ENCODE measurements at places on chromosomes 1 and 21.

DNA sequence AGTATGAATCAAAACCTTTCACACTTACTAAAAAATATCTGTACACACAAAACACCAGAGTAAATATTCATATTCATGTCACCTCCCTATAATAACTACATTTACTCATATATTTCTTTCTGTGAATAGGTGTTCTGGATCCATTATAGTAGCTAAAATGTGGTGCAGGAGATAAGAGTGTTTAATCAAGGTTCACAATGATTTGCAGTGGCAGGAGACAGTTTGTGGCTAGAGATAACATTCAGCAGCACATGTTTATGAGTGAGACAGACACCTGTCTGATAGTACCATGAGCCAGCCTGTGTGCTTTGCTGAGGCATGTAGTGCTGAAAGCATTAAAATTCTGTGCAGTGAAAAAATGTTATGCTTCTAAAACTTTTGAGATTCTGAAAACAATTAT, 410.3 kb downstream of the SRGAP2C start:
- no peak for DNase-seq

- DNase-seq: peak; percentile 13
These were observed 23.6 kb upstream of the ARHGEF10L start for GRCh38 chr1:17515902-17516301.

DNA sequence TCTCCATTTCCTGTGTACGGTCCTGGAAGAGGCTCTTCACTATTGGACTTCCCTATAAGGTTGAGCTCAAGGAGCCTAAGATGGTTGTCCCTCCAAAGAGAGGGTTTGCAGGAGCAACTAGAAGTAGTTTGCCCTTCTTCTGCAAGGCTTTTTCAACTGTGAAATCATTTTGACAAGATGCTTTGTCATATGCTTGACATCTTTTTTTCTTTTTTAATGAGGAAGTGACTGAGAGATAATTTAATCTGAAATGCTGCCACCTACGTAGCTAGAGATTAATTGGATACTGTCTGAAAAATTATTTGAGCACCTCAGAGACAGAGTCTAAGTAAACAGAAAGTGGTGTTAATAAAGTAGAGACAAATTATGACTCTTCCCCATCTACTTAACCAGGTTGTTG, 97.0 kb downstream of the CHRM3 start:
- peak; percentile 14 for DNase-seq

DNA sequence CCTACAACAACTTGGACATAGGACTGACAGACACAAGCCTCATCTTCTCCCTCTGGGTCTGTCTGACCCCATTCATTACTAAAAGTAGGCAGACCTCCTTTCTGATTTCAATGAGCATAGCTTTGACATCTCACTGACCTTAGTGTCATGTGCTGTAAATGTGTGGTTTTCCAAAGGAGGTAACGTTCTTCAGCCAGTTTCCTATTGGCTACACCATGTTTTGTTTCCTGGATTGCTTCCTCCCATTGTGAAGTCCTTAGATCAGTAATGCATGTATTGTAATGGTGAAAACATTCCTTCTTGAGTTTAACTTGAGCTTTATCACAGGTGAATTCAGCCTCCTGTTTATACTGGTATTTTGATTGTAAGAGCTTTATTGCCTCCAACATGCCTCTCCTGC, 20.6 kb downstream of the STXBP3 start:
- DNase-seq: no peak

- DNase-seq: peak; percentile 94
These were observed 53.0 kb upstream of the DESI2 start for GRCh38 chr1:244599937-244600350.

DNA sequence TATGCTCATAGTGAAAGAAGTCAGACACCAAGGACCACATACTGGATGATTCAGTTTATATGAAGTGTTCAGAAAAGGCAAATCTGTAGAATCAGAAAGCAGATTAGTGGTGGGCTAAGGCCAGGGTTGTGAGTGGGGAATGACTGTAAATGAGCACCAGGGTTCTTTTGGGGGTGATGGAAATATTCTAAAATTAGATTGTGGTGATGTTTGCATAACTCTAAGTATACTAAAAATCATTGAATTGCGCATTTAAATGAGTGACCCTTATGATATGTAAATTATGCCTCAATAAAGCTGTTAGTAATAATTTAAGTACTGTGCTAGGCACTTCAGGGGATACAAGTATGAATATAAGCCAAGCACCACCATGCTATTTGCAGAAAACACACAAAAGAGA, 256.3 kb downstream of the TPR start:
- no peak for DNase-seq

GRCh38 chr1:201268604-201269151, 14.6 kb upstream of the PKP1 start:
- no peak for DNase-seq

DNA sequence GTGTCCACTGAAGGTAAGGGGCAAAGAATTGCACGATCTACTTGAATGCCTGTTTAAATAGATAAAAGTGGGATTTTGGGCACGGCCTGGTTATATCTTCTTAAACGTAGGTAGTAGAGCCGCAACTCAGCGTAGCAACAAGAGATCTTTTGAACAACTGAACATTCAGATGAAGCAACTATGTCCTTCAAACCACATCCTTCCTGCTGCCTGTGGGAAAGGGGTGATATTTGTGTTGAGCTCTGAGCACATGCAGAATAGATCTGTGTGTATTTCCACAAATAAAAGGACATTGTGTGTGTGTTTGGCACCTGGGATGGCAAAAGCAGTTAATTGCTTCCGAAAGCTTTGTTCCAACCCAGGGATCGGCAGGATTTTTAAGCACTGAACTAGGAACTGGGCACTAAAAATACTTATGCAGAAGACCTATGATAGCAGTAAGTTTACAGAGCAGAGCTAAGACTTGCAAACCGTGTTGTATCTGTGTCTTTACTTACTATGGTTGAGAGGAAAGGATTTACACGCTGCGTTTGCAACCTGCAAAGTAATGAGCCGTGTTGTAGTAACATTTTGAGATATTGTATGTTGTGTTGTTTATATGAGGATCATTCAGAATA, 333.4 kb downstream of the CHRM3 start:
- peak; percentile 46 for DNase-seq

GRCh38 chr1:82785268-82785790, 984.6 kb downstream of the ADGRL2 start:
- no peak for DNase-seq

GRCh38 chr1:167545349-167545748, 8.2 kb downstream of the CREG1 start:
- no peak for DNase-seq

DNA sequence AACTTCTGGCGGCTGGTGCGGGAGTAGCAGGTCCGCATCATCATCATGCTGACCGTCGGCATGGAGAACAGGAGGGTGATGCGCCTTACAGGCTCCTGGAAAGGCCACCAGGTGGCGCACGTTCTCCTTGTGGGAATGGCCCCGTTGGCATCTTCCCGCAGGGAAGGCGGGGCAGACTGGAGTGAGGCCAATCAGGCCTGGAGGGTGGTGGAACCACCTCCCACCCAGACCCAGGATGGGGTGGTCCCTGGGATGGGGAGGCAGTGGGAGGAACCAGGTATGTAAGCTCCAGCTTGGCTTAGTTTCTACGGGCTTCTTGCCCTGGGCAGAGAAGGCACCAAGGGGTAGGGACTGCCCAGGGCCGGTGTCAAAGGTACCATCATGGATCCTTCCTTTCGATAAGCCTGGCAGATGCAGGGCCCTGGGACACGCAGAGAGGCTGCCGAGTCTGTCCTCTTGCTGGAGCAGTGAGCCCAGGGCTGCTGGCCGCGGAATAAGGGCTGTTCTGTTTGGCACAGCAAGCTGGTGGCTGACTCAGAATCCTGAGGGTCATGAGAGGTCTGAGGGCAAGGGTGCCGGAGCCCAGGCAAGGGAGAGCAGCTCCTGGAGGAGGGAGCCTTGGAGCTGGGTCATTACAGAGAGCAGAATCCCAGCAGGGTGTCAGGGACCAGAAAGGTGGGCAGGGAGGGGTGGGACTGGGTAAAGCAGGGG, 8.7 kb upstream of the LGR6 start:
- peak; percentile 90 for DNase-seq

DNA sequence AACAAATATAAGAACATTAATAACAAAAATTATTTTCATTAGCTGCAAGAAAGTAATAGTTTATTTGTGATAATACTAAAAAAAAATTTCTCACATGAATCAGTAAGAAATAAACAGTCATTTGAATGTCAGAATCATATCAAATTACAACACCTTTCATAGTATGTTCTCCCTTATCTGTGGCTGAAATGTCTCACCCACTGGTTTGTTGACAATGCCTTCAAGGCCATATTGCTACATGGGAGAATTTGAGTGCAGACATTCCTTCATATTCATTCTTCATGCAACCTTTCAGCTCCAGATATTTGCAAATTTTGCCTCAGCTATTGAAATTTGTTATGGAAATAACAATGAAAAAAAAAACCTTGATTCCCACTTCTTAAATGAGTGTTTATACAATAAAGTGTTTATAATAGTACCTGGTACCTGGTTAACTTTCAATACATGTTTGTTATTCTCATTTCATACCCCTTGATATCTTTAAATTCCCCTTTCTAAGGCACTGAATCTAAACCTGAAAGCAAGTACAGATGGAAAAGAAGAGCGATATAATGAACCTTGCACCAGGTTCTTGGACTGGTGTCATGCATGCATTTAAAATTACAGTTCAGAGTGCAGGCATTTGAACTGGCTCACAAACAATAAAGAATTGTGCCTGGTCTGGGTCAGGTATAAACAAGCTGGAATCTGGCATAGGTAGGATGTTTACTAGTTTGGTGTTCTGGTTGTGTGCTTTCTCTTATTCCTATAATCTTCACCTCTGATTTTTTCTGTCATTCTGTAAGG, 242.2 kb upstream of the ADGRL2 start:
- no peak for DNase-seq

DNA sequence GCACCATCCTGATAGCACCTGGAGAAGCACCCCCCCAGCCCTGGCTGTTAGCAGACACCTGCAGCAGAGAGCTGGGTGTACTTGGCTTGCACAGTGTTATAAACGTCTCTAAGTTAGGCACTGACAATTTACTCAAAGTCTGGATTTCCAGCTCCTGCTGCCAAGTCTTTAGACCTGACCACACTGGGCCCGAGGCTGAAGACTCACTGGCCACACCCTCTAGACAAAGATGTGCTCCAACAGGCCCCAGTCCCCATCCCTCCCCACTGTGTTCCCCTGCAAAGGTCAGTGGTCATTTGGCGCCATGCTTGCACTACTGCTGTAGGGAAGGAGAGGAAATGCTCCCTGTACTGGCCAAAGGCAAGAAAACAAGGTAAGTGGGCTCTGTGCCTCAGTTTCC, 31.1 kb downstream of the PADI6 start:
- no peak for DNase-seq

- no peak for DNase-seq
These were observed 350.8 kb downstream of the PTPRU start for GRCh38 chr1:29586991-29587745.

GRCh38 chr1:39205102-39205780, 746 bp downstream of the MACF1 start:
- DNase-seq: peak; percentile 83

- DNase-seq: no peak
These were observed 83.2 kb upstream of the PBX1 start for GRCh38 chr1:164475834-164476233.

DNA sequence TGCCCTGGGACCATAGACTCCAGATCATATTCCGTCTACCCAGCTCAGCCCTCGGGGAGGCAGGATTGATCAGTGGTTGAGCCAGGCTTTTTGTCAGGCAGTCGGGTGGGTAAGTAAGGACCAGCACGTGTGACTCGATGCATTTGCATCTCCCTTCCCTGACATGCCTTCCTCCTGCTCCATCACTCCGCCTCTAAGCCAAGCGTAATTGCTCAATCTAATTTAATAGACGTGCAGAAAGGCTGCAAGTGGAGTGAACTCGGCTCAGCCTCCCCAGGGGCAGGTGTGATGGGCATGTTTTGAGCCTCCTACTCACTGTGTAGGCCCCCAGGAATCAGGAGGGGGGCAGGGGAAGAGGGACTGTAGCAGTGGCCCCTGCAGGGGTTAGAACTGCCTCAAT, 34.6 kb upstream of the GRIK3 start:
- DNase-seq: no peak

Data from suppressor macrophage treated with lipopolysaccharide for 4 hours (primary cell).